ENCODE measurements at places on chromosomes 2 and 18.

DNA sequence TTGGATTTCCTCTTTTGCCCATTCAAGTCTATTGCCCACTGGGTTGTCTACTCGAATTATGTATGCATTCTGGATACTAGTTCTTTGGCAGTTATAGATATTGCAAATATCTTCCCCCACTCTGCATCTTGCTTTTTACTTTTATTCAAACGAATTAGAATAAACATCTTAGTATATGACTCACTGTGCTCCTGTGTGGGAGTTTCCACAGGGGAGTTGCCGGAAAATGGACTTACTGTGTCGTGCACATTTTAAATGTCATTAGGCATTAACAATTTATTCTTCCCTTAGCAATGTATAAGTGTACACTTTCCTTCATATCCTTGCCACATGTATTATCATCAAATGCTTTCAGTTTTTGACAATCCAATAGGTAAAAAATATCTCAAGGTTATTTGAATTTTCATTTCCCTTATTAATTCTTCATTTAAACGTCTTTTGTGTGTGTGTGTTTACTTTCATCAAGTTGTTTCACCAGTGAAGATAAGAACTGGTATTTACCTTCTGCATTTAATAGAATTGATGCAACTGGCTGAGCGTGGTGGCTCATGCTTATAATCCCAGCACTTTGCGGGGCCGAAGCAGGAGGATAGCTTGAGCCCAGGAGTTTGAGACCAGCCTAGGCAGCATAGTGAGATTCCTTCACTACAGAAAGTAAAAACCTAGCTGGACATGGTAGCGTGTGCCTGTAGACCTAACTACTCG lies 4.6 kb upstream of the UGT1A5 start:
- H3K36me3 ChIP-seq: no peaks in the 10 kb centered on the region
- H3K4me3 ChIP-seq: no peak overlapping the region
- DNase-seq: no peak
- H3K27ac ChIP-seq: no peak overlapping the region

DNA sequence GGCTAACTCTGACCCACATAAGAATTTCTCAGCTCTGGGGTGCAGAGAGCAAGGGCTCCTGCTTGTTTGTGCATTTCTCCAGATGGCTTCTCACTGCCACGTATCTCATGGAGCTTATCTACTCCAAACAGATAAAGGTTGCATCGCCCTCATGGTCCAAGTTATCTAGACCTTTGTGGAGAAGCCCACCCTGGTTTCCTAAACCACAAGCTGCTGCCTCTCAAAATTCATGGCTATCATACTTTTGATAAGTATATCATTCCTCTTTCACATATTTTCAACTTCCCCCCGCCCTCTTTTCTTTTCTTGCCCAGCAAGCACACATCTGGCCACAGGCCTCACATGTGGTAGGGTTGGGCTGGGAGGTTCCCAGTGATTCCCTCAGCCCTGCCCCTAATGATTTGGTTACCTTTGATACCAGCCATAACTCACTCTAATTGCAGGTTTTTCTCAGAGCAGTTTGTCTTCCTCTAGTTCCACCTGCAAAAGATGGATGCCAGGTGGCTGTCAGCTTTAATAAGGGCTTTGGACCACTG lies 146.0 kb downstream of the RHBDD1 start:
- no peaks in the 10 kb centered on the region for H3K27me3 ChIP-seq
- no peak overlapping the region for H3K4me3 ChIP-seq
- H3K36me3 ChIP-seq: no peaks in the 10 kb centered on the region

DNA sequence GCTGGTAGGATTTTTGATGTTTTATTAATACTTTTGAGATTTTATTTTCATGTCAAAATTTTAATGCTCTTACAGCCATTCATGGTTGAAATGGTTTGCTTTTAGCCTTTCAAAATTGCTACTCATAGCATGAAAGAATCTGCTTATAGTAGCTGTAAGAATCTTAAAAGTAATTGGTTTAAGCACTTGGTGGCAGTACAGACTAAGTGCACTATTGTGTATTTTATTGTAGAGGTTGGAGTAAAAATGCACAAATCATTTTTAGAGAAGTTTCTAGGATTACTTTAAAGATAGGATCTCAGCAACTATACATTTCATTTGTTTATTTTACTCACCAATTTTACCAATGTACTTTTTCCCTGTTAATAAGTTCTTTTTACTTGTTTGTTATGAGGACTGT lies 205.8 kb downstream of the SPAG16 start:
- no peaks in the 10 kb centered on the region for H3K27me3 ChIP-seq
- H3K27ac ChIP-seq: no peak overlapping the region
- H3K4me1 ChIP-seq: no peaks in the 10 kb centered on the region
- DNase-seq: no peak

- H3K4me3 ChIP-seq: no peak overlapping the region
- H3K4me1 ChIP-seq: peaks cover 2% of the 10 kb centered on the region
- no peak overlapping the region for H3K27ac ChIP-seq
These were observed 22.6 kb upstream of the TBC1D8 start for GRCh38 chr2:101173707-101174295.

DNA sequence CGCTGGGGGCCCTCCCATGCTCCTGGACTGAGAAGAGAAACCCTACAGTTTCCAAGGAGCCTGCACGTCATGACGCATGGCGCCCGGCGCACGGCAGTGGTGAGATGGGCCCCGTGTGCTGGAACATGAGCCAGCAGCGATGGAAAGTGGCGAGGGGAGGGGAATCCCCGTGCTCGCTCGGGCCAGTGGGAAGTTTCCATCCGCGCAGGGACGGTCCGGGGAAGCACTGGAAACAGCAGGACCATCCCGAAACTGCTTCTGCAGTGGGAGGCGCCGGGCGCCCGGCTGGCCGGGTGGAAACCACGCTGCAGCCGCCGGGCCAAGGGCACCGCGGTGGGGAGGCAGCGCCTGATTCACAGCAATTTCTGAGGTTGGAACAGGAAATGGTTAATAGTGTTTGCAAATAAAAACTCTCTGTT lies 4.9 kb upstream of the PDCD1 start:
- H3K4me3 ChIP-seq: peak overlapping the region; percentile 5
- H3K27me3 ChIP-seq: peaks cover 36% of the 10 kb centered on the region
- H3K36me3 ChIP-seq: no peaks in the 10 kb centered on the region
- peak overlapping the region; percentile 38 for H3K27ac ChIP-seq

Measured in T-cell (primary cell).